Activated effector memory CD4-positive, alpha-beta T cell treated with anti-CD3 and anti-CD28 coated beads, Interleukin-2, amount 50 U/mL, for 16 hours (primary cell): ENCODE measurements at places on chromosomes 5 and 9.

DNA sequence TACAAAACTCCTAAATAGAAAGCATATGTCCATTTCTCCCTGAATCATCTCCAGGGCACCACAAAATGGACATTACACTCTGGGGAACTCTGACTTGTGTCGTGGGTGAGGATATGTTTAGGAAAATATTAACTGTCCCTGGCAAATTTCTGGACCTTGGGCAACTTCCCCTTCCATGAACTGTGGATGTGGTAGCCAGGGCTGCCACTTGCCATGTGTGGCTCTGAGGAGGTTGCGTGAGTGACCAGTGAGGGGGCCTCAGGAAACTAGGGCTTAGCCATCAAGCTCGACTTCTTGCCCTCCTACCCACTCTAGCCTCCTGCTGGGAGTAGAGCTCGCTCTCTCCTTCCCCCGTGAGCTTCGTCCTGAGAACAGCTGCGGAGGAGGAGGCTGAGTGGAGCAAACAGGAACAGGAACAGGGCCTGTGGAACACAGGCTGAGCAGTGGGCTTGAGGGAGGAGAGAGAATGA is 13.8 kb upstream of the STC2 start:
- no peak for DNase-seq

GRCh38 chr5:35436400-35437057 is 181.1 kb upstream of the SPEF2 start:
- DNase-seq = no peak

DNA sequence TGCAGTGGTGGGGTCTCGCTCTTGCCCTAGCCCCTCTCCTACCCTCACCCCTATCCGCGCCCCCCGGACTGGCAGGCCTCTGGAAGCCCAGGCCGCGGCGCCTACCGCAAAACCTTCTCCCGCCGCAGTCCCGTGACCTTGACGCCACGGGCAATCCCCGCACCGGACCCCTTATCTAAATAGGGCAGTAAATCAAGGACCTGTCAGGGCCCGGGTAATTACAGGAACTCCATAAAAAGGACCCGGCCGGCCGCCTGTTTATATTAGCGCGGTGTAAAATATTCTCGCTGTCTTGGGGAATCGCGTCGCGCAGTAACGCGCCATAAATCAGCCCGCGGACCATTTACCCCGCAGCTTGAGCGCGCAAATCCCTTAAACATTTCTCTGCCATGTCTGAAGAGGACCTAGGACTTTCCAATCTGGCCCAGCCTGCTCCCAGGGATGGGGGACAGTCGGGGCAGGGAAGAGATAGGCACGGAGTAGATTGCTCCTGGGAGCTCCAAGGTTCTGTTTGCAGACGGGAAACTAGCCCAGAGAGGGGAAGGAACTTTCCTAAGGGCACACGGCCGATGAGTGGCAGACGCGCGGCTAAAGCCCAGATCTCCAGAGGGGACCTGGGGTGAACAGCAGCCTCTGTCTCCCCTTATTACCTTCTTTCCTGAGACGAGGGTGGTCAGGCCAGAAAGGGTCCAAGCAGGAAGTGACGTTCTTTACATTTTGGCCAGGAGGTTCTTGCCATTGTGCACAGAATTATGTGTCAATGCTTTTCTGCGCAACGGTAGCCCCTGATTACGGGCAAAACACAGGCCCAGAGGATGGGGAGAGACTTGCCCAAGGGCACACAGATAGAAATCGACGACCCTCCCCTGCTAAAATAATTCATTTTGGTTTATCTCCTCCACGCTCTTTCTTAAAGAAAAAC is 4.8 kb upstream of the HAND1 start:
- DNase-seq = no peak

DNA sequence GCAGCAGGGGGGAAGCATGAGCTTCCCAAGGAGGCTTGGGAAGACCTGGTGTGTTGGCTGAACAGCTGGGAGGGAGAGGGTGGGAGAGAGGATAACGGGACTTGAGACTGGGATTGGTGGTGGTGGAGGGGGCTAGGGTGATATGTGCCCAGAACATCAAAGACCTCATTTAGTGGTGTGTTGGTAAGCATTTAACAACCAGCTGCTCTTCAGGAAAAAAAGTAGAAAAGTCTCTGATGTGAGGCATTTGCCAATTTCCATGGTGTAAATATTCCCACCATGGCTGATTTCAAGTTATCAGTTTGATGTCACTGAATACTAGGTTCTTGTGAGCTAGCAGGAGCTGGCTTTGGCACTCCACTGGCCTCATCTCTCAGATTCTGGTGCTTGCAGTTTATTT is 170.8 kb downstream of the MACROH2A1 start:
- no peak for DNase-seq

DNA sequence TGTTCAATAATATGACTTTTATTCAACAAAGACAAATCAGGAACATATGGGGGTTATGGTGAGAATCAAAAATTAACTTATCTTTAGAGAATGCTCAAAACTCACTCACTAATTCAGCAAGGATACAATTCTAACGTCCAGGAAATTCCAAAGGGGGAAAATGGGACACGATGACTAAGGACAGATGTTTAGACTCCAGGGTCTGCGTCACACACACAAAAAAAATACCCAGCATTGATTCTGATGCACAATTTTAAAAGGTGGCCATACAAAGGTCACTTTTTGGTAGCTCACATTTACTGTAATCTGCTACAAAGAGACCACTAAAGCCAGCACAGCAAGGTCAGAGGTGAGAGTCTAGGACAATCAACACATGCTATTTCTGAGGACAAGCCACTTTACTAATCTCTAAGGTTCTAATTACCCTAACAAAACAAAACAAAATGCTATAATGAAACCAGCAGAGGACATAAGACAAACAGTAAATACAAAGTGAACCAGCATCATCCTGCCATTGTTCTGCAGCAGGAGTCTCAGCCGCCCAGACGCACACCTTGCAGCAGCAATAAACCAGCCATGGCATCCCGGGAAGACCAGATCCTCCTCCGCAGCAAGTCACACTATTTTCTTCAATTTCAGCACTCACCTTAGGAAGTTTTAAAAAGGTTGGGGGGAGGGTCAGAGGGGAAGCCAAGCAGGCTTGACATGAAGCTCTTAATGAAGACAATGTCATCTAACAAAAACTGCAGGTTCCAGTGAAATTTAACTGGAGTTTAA is 57.8 kb downstream of the TTC39B start:
- DNase-seq = no peak

DNA sequence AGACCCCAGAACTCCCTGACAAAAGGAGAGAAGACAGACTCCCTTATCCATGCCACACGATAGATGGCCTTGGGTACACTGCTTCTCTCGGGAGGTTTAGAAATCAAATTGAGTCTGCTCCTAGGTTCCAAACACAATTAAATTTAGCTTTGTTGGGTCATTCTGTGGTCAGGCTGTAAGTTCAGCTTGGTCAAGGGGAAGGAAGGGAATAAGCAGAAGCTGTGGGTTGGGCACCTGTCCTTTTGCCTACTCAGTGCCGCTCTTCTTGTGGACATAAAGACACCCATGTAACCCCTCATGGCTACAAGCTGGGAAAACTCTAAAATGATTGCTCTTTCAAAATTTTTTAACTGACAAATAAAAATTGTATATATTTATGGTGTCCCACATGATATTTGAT is 19.1 kb upstream of the AK3 start:
- no peak for DNase-seq

DNA sequence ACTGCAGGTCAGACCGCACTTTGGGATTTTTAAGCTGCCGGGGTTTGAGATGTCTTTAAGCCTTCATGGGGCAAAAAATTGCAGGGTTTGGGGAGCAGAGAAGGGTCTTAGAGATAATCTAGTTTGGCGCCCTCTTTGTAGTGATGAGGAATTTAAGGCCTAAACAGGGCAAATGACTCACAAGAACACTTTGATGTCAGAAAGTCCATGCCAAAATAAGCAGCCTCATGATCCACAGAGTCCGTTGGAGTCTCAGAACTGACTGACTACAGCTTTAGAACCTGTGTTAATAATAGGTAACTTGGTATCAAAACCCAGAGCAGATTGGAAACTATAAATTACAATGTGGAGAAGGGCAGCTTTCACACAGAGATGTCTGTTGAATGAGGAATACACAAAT is 35.9 kb upstream of the PTGS1 start:
- DNase-seq = no peak

- no peak for DNase-seq
Measured at GRCh38 chr5:158382473-158382872, 523.5 kb upstream of the CLINT1 start.

DNA sequence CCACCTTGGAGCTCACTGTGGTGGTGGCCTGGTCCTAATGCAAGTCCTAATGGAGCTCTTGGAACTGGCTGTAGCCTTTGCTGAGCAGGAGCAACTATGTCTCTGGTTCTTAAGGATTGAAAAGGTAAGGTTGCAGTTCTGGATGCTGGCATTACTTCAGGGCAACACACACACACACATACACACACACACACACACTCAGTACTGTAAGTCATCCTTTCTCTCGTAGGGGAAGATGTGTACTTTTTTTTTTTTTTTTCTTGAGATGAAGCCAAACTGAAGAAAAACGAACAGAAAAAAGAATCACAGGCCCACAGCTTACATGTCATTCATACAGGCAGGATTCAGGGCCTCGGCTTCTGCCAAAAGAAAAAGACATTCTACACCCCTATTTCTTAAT is 81.1 kb upstream of the RPS23 start:
- DNase-seq = no peak

DNA sequence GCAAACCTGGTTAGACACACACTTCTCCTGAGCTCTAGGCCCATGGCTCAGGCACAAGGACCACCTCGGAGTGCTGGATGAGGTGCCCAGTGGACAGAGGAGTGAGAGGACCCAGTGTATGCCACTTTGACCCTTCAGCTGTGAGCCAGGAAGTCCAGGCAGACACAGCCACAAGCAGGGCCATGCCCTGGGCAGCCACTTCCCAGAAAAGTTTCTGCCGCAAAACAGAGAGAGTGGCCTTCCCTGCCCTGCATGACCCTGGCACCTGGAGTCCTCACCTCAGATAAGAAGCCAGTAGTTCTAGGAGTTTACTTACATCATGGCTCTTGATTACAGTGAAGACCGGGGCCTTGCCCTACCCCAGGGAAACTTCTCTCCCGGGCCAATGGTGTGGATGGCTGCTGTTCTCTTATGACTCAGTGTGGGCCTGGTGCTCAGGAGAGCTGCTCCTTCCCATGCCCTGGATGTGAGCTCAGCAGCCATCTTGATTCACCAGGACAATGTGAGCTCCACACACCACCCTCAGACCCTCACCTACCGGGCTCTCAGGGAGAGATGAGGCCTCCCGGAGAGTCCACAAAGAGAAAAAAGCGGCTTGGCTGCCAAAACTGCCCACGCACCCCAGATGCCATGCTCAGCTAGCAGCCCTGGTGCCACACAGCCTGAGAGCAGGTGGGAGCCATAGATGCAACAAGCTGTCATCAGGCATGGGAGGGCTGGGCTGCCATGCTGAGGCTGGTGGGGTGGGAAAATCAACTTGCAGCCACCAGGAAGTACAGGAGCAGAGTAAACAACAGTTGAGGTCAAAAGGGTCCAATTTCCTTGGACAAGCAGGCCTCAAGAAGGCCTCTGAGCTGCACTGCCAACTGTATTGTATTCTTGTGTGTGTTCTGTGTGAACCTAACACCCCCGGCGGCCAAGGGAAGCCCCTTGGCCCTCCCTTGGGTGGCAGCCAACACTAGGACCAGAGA is 11.7 kb upstream of the IRF1 start:
- no peak for DNase-seq

GRCh38 chr5:174919351-174919750 is 195.0 kb downstream of the MSX2 start:
- DNase-seq = no peak

DNA sequence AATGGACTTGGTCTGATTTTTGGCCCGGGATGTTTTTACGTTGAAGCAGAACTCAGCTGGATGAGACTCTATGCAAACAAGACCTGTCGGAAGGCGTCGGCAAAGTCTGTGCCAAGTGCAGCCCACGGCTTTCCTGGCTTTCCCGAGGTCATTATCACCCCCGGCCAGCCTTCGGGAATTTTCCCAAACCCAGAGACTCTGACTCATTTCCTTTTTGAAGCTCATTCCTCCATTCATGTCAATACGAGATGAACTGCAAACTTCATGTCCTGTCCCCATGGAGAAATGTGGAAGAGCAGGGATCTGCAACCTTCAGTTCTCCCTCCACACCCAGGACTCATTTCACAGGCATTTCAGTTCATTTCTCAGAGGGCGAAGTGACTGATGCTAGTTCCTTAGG is 95.3 kb downstream of the IRX2 start:
- DNase-seq = no peak

DNA sequence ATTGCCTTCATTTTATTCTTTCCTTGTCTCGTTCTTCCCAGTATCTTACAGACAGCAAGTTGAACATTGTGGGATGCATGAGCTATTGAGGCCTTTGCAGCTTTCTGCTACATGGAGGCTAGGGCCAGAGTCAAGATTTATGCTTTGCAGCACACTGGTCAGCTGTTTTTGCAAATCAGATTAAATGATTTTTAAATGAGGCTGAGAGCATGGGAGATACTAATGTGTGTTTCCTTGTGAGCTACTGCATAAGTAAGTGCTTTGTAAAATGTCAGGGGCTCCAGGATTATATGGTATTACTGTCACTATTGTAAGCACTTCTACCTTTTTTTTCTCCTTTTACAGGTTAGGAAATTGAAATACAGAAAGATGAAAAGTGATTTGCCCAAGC is 111.0 kb upstream of the CDKN2B start:
- no peak for DNase-seq

- no peak for DNase-seq
Measured at GRCh38 chr5:150114102-150114641, 27.8 kb upstream of the CSF1R start.

GRCh38 chr9:479304-479970 is 264.8 kb downstream of the DOCK8 start:
- DNase-seq = no peak

DNA sequence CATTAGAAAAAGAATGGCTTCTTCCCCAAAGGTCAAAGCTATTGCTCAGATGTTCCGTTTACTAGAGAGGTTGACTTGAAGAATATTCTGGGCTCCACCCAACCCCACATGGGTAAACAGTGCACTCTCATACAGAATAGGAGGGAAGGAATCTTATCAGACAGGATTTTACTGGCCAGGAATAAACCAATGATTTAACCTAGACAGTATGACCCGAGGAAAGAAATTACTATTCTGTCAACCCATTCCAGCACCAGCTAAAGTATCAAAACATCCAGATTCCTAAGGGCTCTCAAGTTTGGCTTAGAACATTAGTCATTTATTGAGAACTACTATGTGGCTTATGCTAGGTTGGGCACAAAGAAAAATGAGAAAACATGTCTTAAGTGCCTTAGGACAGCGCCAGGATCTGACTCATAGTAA is 493.6 kb upstream of the KLF4 start:
- no peak for DNase-seq

DNA sequence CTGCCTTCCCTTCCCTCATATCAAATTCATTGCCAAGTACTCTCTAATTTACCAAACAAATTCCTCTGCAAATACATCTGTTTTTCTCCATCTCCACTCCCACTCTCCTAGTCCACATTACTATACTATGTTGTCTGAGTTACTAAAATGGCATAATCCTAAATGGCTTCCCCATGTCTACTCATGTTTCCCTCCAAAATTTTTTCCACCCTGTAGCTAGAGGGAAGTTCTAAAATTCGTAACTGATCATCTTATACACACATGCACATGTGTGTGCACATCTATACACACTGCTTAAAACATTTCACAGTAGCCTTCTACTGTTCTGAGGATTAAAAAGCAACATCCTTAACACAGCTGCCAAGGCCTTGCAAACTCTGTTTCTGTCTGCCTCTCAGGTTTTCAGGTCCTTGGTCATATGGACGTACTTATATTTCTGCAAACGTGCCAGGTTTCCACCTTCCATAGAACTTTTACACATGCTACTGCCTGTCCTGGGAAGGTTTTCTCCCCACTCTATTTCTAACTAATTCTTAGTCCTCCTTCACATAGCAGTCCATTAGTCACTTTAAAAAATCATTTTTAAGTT is 140.6 kb downstream of the LURAP1L start:
- no peak for DNase-seq
